ENCODE measurements at places on chromosomes 7 and 10. TPM values are rescaled to one million over a fixed set of nuclear protein-coding genes. Genes with fewer than 3 reads are reported as not detected.

- H3K27me3 ChIP-seq, result no peaks in the 10 kb centered on the region
- no peaks in the 10 kb centered on the region for H3K36me3 ChIP-seq
- DNase-seq, result peak; percentile 45
Observed at GRCh38 chr7:34067005-34067778, 161.9 kb downstream of the BMPER start.

DNA sequence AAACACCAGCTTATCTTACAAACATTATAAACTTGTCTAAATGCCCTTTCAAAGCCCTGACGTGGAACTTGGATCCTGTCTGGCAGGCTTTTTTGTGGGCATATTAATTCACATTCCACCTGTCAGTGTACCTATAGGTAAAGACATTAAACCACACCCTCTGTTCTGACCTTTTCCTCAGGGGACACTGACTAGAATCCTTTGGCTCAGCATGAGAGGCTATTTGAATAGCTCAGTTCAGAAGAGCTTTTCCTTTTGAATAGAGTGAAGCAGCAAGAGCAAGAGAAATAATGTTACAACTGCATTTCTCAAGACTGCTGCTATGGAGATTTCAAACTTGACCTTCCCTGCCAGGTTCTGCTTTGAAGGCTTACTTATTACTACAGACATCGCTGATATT lies 76.9 kb downstream of the CYP51A1 start:
- DNase-seq, result no peak
- H3K36me3 ChIP-seq, result peaks cover 7% of the 10 kb centered on the region
- H3K4me1 ChIP-seq, result peaks cover 15% of the 10 kb centered on the region
- no peak overlapping the region for H3K4me3 ChIP-seq
- no peaks in the 10 kb centered on the region for H3K27me3 ChIP-seq

GRCh38 chr10:43781480-43782361 lies 133.0 kb upstream of the ZNF32 start:
- H3K4me3 ChIP-seq, result no peak overlapping the region
- H3K36me3 ChIP-seq, result no peaks in the 10 kb centered on the region
- no peak for DNase-seq
- H3K4me1 ChIP-seq, result no peaks in the 10 kb centered on the region
- no peaks in the 10 kb centered on the region for H3K27me3 ChIP-seq
- H3K27ac ChIP-seq, result no peak overlapping the region

- DNase-seq, result no peak
- no peaks in the 10 kb centered on the region for H3K27me3 ChIP-seq
Observed at GRCh38 chr10:119233123-119233820, 25.9 kb downstream of the GRK5 start.

DNA sequence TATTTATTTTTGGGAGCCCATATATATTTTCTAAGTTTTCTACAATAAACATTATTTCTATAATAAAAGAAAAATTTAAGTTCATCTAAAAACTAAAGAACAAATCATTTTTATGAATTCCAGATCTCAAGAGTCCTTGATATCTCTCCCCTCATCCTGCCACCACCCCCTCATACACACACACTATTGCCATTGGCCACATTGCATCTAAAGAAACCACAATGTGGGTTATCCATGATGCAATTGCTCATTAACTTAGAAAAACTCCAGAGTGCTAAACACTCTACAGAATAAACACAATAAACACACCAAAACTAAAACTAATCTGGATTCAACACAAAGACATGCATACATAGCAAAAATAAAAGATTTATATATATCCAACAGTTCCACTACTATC lies 37.8 kb downstream of the FAM13C start:
- DNase-seq, result no peak
- H3K4me1 ChIP-seq, result no peaks in the 10 kb centered on the region
- H3K36me3 ChIP-seq, result no peaks in the 10 kb centered on the region
- H3K27ac ChIP-seq, result no peak overlapping the region

GRCh38 chr10:50648089-50648934 lies 24.6 kb upstream of the SGMS1 start:
- H3K4me3 ChIP-seq, result no peak overlapping the region
- DNase-seq, result no peak
- peaks cover 3% of the 10 kb centered on the region for H3K4me1 ChIP-seq
- no peaks in the 10 kb centered on the region for H3K27me3 ChIP-seq
- H3K27ac ChIP-seq, result no peak overlapping the region
- no peaks in the 10 kb centered on the region for H3K36me3 ChIP-seq

OPALIN gene
- not detected for total RNA-seq

MYO1G gene
- total RNA-seq, result 130 TPM

HOXA2 gene
- 0.47 TPM for total RNA-seq

LRRC61 gene
- total RNA-seq, result 4.1 TPM

RPP38 gene
- total RNA-seq, result 18.0 TPM

DGKI gene
- total RNA-seq, result not detected

LIPK gene
- total RNA-seq, result not detected

Measured in Karpas-422 (cell line).